ENCODE measurements at places on chromosomes 3 and 15. TPM values are rescaled to one million over a fixed set of nuclear protein-coding genes. Genes with fewer than 3 reads are reported as not detected.

Gene SCG5
- not detected for total RNA-seq

Gene RAB8B
- 39.4 TPM for total RNA-seq

Gene ARHGEF26
- 23.9 TPM for total RNA-seq

Gene TIMP4
- 7.8 TPM for total RNA-seq

Gene SLC30A4
- total RNA-seq: 10.5 TPM
